ENCODE measurements at places on chromosomes 3 and 15.

- no peak for DNase-seq
Observed at GRCh38 chr3:9970020-9970652, 16.5 kb downstream of the EMC3 start.

- peak; percentile 56 for DNase-seq
Observed at GRCh38 chr3:129567176-129567705, 24.3 kb downstream of the H1-8 start.

DNA sequence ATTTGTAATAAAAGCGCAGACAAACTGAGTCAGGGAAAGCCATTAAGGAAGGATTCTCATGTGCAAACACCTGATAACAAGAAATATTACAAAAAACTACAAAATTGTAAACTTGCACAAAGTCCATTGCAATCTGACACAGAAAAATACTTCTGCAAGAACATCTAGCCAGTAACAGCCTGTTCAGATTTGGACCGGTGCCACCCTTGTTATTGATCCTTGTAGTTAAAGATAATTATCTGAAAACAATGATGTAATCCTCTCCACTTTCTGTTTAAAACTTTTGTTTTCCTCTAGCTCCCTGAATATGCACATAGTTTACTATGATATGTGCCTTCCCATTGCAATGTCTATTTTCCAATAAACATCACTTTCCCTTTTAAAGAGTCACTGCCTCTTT, 1090.2 kb downstream of the PLOD2 start:
- no peak for DNase-seq

- no peak for DNase-seq
Observed at GRCh38 chr3:112634786-112635541, 6.0 kb downstream of the CCDC80 start.

- no peak for DNase-seq
Observed at GRCh38 chr3:46242120-46242519, at the start of gene CCR3. Gene CCR3, plus strand, starts transcription at chr3:46242460. Its CDS starts 22,699 bp downstream, at chr3:46265159.

DNA sequence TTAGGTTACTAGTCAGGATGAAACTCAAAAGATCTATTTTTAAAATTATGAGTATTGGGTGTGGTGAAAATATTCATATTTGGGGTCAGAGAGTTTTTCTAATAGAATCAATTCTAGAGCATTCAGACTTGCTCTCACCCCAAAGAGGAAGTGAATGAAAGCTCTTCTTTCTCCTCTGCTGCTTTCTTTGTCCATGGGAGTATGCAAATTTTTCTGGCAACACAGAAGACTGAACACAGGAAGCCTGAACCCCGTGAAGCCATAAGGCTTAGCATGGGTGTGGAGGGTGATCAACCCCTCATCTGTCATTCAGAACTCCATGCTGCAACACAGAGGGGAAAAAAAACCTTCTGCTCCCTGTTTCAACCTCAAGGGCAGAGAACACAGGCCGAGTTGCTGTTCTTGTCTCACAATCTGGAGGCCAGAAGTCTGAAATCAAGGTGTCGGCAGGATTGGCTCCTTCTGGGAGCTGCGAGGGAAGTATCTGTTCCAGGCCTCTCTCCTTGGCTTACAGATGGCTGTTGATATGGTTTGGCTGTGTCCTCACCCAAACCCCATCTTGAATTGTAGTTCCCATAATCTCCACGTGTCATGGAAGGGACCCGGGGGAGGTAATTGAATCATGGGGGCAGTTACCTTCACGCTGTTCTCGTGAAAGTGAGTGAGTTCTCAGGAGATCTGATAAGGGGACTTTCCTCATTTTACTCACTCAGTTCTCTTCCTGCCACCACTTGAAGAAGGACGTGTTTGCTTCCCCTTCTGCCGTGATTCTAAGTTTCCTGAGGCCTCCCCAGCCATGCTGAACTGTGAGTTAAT, 33.7 kb upstream of the CD47 start:
- DNase-seq, result no peak

DNA sequence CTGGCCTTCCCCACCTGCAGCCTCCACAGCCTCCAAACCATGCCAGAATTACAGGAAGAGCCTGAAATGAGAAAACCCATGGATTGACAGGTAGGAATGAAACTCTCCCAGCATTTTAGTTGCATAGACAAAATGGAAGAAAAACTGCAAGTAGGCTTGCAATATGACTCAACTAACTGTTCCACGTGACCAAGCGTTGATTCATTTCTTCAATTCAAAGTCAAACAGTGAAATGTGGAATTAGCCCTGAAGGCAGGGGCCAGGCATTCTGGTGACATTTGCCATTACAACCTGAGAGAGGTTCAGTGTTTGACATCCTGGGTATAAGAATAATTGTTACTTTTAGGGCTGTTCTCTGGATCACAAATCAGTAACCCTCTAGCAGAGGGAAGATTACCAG, 676.5 kb upstream of the CFAP20DC start:
- no peak for DNase-seq

DNA sequence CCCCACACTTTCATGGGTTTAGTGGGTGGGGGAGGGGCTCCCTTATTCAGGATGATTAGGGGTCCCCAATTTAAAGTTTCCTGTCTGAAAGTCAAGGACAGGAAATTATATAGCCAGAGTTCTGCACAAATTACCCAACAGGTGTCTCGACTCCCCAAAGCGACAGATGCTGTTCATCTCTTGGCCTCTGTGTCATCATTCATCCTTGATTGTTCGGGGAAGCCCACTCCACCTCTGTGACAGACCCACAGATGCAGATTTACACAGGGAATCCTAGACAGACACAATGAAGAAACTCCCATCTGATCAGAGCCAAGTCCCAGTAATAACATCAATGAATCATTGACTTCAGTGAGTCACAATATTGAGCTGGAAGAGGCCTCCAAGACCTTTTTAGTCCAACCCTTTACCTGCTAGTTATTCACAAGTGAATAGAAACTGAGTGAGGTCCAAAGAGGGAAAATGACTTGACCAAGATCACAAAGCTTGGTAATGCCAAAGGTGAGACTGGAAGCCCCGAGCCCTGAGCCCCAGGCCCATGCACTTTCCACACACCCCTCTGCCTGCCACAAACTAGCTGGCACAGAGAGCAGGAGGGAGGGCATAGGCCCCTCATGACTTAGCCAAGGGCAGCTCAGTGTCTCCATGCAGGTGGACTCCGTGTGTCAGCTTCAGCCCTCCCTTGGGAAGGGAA, 7.9 kb upstream of the SRP14 start:
- DNase-seq, result no peak

DNA sequence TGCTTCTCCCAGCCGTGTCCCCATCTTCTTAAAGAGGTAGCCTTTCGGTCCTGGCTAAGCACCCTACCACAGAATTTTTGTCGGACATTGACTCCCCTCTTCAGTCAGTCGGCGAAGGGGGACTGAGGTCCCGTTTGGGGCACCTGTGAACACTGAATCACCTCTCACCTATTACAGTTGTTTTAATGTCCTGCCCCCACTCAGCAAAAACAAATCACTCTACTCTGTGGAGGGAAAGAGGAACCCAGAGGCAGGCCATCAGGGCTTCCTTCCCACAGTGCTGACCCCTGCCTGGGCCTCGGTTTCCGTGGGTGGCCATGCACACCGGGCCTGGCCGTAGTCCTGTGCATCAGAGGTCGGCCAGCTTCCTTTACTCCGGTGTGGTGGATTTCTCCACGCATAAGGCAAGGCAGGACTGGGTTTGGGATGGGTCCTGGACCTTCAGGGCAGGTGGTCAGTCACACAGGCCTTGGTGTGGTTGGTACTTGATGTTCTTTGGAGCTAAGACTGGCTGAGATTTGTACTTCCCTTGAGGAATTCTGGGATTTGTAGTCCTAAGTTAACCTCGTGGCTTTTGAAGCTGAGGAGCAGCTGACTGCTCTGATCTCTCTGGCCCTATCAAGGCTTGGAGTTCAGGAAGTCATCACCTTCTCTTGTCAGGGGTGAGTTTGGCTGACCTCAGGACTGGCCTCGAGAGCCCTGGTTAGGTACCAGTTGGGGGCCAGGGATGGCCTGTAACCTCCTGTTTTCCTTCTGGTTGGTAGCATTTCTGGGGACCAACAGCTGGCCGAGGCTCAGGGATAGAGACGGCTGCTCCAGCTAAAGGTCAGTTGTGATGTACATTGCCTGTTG, 627 bp upstream of the FAM131A start:
- DNase-seq, result no peak

GRCh38 chr3:30643763-30644462, 37.5 kb downstream of the TGFBR2 start:
- no peak for DNase-seq

DNA sequence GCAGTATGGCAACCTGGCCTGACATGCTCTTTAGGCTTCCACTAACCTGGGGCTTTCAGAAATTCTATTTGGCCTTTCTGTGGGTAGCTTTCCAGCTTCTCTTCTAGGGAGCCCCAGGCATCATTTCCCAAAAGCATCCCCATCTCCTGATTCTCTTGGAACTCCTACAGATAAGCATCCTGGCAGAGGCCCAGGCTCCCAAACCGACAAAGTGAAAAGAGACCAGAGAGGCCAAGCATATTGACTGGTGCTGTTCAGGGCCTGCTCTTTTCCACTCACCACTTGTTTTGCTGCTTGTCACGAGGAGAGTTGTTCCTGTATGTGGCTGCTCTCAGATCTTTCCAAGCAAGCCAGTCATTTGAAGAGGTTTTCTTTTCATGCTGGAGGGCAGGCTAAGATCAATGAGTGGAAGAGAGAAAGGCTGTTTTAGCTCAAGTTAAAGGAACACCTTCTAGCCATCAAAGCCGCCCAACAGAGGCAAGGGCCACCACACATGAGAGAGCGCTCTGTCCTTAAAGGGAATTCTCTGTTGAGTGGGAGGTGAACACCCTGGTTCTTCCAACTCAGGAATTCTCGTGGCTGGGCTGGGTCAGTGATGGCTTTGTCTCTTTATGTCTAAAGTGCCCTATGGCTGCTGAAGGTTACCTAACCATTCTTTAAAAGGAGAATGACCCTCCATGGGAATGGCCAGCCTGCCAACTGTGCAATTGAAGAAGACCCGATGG, 31.1 kb upstream of the NR2E3 start:
- DNase-seq, result no peak

DNA sequence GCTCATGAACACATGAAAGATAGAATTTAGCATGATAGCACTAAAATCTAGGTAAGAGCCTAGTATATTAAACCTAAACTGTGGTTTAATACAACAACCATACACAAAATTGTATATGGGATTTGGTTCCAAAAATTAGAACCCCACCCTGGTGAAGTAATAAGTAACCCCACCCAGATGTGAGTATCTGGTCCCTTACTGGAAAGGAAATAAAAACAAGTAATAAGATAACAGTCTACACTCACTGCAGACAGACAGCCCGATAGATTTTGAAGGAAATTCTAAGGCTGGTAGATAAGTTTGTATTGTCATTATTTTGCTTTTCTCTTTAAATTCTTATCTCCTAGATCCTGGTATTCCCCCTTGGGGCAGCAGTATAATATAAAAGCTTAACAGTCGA, 184.9 kb downstream of the ZBTB20 start:
- DNase-seq, result no peak

- no peak for DNase-seq
Observed at GRCh38 chr15:70053716-70054229, 43.9 kb downstream of the TLE3 start.

DNA sequence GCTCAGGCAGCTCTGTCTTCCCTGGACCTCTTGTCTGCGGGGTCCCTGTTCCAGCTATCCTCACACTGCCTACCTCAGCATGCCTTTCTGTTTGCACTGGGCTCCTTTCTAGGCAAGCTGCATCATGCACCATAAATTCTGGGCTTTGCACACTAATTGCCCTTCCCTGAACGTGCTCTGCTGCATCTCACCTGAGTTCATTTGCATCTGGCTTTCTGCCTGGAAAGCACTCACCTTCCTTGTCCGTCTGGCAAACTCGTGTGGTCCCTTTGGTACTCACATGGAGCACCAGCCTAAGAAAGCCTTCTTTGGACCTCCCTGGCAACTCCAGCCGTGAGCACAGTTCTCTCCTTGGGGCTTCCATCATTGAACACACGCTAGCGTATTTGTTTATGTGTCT, 365.6 kb downstream of the SV2B start:
- DNase-seq, result no peak

DNA sequence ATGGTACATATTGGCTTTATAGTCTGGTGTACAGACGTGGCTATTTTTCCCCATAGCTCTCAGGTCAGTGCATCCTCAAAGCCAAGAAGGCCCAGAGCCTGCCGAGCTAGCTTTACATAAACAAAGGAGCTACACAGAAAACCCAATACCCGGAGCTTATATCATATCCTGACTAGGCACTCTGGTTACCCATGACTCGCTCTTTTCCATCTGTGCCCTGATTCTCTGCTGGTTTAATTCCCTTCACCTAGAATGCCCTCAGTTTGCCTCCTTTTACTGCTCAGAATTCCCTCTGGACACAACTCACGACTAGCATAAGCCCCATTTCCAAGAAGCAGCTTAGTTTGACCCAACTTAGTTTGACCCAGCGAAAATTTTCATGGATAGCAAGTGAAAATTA, 110.8 kb downstream of the TIGIT start:
- no peak for DNase-seq

DNA sequence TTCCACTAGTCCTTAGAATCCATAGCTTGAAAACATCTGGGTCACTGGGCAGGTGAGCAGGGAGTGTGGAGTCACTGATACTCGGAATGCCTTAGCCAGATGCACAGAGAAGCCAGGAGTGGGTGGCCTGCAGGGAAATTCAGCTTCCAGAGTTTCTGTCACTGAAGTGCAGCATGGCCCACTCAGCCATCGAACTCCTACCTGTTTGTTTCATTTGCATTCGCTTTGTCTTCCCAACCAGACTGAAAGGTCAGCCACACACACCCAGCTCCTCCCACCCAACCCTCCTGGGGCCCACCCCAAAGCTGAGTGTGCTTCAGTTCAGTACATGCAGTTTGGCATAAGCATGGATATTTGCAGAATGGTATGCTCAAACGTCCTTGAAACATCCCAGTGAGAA, 124.5 kb upstream of the ATP10A start:
- DNase-seq, result no peak

- no peak for DNase-seq
Observed at GRCh38 chr3:85706130-85706529, 747.3 kb downstream of the CADM2 start.

- no peak for DNase-seq
Observed at GRCh38 chr15:29616512-29616911, 205.8 kb downstream of the TJP1 start.

Measured in glutamatergic neuron (in vitro differentiated cells).